Amygdala (tissue), 56 donors: ENCODE measurements at places on chromosomes 1 and 21.

DNA sequence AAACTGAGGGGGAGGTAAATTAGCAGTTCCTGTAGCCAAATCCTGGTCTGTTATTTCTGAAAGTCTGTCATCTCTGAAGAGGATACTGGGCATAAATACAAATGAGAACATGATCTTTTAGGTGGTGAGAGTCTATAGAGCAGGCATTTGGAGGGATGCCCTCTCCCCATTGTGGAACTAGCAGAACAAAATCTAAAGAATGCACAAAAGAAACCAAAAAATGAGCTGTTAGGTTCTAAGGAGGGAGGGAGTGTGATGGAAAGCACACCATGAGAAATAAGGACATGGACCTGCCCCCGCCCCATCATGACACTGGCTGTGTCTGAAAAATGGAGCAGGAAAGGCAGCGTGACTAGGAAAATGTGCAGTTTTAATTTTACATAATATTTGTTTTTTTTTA is 262.0 kb downstream of the KIF26B start:
- DNase-seq: no peak

DNA sequence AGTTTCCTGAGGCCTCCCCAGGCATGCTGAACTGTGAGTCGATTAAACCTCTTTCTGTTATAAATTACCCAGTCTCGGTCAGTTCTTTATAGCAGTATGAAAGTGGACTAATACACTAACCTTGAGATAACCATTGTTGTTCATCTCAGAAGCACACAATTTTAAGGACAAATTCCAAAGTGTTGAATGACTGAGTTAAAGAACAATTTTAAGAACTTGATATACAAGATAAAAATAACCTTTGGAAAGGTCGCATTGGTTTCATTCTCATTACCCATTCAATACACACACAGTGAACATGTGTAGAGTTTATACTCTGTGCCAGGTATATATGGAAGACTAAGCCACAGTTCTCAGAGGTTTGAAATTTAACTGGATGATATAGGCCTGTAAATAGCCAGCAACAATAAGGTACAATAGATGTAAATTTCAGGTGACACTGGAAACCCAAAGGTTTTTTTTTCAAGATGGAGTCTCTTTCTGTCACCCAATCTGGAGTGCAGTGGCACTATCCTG is 19.1 kb upstream of the SRSF10 start:
- DNase-seq: no peak

GRCh38 chr21:36055551-36055950 is 4.8 kb downstream of the SETD4 start:
- no peak for DNase-seq

DNA sequence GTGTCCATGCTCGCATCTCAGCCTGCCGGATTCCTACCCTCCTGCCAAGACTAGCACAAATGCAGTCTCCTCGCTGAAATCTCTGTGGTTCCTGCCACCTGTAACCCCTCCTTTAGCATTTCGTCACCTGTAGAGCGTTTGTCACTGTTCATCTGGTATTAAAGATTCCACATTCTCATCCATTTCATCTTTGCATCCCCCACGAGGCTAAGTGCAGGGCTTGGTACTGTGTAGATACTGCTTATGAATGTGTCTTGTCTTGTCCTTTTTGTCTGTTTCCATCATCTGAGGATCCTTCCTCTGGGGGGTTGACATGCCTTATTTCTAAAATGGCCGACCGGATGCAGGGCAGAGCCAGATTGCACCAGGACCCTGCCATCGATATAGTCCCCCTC is 53.7 kb upstream of the DNAJC6 start:
- no peak for DNase-seq

DNA sequence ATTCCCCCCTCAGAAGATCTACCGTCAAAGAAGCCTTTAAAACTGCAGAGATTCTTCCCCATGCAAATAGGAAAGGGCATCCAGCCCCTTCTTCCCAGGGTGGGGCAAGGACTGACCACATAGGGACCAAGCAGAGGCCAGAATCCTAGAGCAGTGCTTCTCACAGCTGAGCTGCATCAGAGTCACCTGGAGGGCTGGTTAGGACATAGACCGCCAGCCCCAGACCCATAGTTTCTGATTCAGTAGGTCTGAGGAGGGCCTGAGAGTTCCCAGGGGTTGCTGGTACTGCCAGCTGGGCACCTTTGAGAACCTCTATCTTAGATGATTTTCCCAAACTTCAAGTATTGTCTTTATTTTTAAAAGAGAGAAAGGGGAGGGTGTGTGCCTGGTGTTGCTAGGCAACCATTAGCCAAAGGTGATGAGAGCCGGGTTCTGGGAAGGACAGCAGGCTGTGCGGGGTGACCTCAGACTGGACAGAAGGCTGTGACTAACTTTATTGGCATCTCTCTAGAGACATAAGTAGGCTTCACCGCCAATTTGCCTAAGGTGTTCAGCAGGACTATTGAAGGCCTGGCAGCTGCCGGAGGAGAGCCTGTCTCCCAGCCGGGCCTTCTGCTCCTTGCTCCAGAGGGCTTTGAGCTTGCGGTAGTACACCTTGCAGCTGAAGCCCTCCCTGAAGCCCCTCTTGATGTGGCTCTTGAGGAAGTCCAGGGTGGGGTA is 3.0 kb downstream of the SPATA46 start:
- DNase-seq: no peak

GRCh38 chr1:162678439-162678838 is 46.2 kb downstream of the DDR2 start:
- no peak for DNase-seq

DNA sequence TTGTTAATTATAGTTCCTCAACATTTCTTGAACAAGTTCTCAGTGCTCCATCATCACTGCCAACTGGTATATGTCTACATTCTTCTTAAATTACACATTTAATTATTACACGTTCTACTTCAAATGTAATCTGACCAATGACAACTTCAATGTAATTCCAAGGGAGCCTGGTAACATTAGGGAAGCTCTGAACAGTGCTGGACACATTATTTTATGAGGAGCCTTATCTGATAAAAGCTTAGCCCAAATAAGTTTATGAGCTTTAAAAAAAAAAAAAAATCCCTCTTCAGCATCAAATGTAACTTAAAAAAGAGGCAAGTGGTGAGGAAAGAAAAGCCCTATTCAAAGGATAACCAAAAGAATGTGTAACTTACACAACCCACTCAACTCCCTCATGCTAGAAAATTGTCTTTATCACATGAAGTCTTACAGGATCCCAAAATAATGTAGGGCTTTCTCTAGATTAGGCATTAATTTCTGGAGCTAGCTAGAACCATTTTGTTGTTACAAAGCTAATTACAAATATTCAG is 35.2 kb upstream of the ABCA4 start:
- no peak for DNase-seq

DNA sequence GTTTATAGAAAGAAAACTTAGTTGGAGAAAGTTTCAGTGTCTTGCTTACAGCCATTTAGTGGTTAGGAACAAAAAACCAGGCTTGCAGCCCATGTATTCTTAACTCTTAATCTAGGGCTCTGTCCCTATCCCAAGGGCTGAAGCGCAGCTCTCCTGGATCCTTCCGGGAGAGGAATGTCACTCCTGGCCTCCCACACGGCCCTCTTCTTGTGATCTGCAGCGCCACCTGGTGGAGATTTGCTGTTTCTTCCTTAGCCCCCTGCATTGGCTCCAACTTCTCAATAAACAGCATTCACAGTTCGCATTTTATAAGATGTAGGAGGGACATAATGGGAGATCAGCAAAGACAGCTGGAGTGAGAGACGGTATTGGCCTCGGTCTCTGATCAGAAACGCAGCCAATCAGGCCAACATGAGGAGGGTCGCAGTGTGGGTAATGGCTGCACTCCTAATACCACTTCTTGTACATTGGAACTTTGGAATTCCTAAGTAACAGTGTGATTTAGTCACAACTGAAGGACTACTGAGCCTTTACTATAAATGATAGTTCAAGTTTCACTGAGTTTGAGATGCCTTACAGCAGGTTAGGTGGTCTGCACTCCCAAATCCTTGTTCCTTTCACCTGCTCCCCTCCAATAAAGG is 283.4 kb downstream of the ASTN1 start:
- peak; percentile 13 for DNase-seq

GRCh38 chr1:29948581-29948980 is 712.3 kb downstream of the PTPRU start:
- no peak for DNase-seq

- no peak for DNase-seq
Measured at GRCh38 chr1:159469921-159470533, 30.5 kb downstream of the OR10J1 start.

DNA sequence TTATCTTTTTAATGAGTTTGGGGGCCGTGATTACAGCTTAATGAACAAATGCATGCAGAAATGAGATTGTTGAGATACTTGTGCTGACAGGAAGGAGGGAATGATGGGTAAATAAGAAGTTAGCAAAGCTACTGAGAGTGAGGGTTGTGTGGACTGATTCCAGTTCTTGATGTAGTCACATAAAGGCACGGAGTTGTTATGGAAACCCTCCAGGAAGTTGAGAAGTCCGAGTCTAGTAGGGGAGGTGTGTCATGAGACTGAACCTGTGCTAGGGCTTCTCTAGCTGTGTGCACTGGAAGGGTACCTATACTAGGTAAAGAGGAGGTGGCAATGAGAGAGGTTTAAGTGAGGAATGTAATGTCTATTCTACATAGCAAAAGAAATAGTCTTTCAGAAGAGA is 475.7 kb downstream of the USP25 start:
- DNase-seq: no peak

GRCh38 chr1:209924390-209924789 is 13.6 kb upstream of the SYT14 start:
- DNase-seq: no peak

- no peak for DNase-seq
Measured at GRCh38 chr1:164754088-164754600, 195.2 kb downstream of the PBX1 start.

GRCh38 chr1:53637511-53638359 is 101.2 kb downstream of the GLIS1 start:
- no peak for DNase-seq
